ENCODE measurements at places on chromosomes 1 and 21.
A peak's percentile ranks its signal among the peaks of the same experiment; 100 is the strongest.

DNA sequence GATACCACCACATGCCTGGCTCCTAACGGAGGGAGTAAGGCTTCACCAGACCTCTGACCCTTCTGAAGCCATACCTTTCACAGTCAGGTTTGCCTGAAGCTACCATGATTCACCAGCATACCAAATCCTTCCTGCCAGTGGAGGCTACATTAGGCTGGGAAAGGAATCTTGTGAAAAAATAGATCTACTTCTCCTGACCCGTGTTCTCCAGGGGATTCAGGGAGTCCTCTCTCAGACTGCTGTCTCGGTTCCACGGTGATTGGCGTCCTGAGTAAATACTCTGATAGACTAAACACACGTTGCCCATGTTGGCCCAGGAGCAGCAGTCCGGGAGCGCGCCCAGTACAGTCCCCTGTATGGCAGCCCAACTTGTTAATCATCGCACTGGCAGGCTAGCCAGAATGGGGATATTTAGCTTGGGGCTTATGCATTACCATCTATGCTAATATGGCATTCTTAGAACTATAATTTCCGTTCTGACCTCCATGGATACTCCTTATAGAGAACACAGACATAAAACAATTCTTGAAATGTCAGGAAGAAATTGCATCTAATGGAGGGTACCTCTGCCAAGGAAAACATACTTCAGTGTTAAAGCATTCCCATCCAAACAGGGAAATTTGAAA, 173.2 kb downstream of the ROR1 start:
- DNase-seq, result no peak

GRCh38 chr1:47797575-47797974, 199.6 kb downstream of the TRABD2B start:
- no peak for DNase-seq

DNA sequence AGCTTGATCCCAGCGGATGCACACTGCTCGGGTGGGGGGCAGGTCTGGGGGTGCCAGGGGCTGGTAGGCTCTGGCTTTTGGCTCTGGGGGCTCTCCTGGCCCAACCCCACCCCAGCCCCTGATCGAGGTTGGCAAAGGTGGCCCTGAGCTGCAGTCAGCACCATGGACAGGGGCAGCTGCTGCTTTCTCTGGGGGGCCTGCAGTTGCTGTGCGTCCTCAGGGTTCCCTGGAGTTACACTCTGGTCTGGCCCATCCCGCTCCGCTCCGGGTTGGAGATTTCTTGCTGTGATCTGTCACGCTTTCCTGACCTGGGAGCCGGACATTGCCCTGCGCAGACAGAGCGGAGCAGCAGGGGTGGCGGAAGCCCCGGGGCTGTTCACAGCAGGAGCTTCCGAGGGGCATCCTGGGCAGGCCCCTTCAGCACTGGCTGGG, 8.0 kb upstream of the PLCH2 start:
- DNase-seq, result peak; percentile 5

DNA sequence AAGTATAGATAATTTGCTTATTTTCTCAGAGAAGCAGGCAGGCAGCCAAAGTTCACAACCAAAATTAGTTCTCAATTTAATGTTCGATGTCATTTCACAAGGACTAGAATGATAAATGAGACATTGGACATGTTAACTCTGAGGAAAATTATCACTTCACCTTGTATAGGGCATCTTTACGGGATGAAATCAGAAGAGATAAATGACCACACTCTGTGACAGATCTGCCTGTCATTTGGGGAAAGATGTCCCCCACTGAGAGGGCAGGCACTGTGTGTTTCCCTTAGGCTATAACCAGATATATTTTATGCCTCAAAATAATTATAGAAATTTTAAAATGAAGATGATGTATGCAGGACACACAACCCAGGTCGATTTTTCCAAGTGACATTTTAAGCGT, 642.9 kb downstream of the BRINP3 start:
- DNase-seq, result no peak

DNA sequence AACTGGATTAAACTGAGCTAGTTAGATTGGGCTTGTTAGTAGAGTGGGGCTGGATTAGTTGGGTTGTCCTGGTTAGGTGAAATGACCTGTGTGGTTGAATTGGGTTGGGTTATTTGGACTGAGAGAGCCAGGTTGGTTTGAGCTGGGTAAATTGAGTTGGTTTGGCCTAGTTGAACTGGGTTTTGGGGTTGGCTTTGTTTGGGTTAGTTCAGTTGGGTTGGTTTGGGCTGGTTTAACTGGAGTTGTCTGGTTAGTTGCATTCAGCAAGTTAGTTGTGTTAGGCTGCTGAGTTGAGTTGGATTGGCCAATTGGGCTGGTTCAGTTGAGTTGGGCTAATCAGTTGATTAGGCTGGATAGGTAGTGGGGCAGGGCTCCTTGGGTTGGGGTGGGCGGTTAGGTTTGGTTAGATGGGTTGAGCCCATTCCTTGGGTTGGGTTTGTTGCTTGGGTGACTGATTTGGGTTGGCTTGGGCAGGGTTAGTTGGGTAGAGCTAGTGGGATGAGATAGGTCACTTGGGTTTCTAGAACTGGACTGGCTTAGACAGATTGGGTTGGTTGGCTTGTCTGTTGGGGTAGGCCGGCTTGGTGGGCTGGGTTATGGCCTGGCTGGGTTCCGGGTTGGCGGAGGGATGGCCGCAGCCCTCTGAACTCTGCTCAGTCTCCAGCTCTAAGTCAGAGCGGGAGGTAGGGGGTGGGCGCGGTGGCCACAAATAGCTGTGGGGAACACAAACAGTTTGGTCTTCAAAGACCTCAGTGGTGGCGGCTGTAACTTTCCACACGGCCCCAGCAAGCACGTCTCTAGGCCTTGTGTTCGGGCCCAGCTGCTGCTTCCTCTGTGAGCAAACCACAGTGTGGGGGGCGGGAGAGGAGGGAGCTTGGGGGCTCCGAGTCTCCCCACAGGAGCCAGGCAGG, 67.2 kb upstream of the RUNX3 start:
- DNase-seq, result no peak

DNA sequence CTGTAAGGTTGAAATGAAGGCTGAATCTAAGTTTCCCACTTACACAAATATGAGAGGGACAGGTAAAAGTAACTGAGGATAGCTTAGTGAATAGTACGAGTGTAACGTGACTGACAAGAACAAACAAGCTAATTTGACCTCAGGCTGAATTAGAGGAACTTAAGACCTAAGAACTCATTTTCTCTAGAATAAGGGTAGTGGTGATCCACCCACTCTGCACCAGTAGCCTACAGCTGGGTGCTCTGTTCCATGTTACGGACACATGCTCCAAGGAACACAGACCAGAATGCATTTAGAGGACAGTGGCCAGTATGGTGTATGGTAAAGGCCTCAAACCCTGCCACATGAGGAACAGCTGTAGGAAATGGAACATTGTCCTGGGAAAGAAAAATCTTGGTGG, 14.9 kb upstream of the TMEM9 start:
- no peak for DNase-seq

DNA sequence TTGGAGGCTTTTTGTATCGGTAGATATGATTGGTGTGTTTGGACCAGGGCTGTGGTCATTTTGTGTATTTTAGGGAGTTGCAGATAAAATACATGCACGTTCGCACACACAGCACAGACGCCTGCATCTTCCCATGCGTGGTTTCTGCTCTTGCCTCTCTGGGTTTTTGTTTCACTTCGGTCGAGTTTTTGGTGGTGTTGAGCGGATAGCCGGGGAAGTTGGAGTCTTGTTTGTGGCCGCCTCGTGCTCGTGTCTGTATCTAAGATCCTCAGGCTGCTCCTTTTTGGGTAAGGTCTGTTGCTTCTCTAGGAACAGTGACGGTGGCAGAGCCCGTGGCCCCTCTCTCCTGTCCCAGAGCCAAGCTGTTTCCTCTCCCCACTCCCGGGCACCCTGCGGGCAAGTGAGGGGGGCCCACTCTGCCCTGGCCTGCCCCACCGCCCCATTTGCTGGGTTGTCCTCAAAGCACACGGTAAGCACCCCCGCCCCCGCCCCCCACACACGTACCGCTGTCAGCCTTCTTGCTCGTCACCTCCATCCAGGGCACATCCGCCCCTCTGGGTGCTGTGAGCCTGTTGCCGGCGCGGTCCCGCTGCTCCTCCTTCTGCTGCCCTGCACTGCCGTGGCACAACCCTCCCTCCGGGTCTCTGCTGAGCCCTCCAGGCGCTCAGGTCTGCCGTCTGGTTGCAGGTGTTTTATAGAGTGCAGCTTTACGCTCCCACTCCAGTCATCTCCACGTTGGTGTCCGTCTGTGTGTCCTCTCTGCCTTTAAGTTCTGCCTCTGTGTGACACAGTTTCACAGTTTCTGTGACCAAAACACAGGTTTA, 51.9 kb downstream of the AGPAT3 start:
- DNase-seq, result peak; percentile 52

- no peak for DNase-seq
Observed at GRCh38 chr1:241007668-241008067, 349.3 kb downstream of the RGS7 start.

GRCh38 chr1:167630568-167631385, 745 bp downstream of the RCSD1 start:
- DNase-seq, result peak; percentile 90

- peak; percentile 70 for DNase-seq
Observed at GRCh38 chr21:33069994-33070743, at the start of gene OLIG1. TSS of gene OLIG1 (plus strand) at chr21:33070141. CDS start at chr21:33070247, 106 bp downstream.

GRCh38 chr21:39673736-39674135, 61.0 kb downstream of the B3GALT5 start:
- no peak for DNase-seq

- DNase-seq, result no peak
Observed at GRCh38 chr1:39295901-39296300, 91.4 kb downstream of the MACF1 start.

GRCh38 chr1:188140958-188141357, 1312.2 kb downstream of the PLA2G4A start:
- no peak for DNase-seq

DNA sequence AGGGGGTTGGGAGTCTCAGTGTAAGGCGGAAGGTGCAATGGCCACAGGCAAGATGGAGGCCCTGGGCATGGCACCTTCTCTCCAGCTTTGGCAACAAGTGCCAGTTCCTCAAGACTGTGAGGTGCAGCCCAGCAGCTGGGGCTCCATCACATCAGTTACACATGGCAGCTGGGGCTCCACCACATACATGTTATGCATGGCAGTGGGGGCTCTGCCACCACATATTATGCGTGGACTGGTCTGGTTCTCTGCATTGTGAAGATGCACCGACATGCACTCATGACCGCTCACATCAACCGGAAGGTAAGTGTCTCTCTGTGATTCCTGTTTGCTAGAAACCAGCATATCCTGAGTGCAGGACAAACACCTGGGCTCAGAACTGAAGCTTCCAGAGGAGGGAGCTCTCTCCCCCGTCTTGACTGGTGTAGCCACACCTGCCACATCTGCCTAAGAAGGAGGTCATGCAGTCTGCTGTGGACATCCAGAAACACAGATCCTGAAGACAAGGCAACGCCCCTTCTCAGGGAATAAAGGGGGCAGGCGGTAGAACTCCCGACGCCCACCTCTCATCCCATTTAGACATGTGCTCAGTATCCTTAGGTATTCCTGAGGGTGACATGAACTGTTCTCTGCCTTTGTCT, 104.1 kb upstream of the TMPRSS2 start:
- no peak for DNase-seq

GRCh38 chr1:22275167-22275566, 132.3 kb upstream of the WNT4 start:
- no peak for DNase-seq

DNA sequence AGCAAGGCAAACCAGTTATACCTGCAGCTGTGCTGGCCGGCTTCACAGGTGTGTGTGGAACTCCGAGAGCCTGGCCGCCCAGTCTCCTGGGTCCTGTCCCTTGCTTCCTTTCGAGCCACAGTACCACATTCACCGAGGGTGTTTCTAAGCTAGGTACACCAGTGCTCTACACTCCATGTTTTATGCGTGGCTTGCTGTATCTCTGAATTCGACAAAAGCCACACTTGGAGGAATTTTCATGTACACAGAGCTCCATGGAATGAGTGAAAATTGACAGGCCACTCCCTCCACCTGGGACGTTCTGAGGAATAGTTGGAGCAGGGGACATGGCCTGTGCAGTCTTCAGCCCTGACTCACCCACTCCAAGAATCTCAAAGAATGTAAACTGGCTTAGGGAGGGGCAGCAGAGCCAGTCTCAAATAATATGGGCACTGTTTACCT, 14.0 kb downstream of the ETS2 start:
- DNase-seq, result no peak

DNA sequence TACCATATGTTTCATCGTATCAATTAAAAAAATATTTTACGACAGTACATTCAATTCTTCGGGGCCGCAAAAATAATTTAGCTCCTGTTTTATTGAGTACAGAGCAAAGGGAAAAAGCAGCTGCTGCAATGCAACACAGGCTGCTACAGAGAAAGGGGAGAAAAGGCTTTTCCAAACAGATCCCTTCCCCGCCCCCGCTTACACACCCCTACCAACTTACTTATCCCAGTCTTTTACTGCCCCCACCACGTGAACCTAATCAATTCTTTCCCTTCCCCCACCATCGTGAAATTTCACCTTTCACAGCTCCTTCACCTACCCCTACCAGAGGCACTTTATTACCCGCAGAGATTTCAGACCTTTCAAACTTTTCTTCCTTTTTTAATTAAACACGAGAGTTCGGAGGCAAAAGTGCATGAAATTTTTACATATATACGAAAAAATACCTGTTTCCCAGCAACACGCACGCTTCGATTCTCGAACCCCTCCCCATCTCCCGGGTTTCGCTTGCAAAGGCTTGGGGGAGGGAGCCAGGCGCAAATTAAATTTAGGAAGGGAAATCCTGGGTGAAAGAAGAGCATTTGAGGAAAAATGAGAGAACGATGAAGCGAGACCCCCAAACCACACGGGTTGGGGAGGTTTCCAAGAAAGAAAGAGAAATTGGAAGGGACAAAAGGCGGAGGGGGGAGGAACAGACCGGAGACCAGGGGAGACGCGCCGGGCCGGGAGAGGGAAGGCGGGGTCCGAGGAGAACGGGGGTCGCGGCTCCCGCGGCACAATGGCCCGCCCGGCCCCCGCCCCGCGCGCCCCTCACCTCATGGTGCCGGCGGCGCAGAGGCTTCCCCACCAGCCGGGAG, 823 bp downstream of the ENAH start:
- DNase-seq, result no peak

- DNase-seq, result no peak
Observed at GRCh38 chr1:162873671-162874666, 13.0 kb upstream of the CCDC190 start.

All from suppressor macrophage treated with lipopolysaccharide for 4 hours (primary cell).